Stimulated activated CD8-positive, alpha-beta memory T cell treated with anti-CD3 and anti-CD28 coated beads, Interleukin-15, amount 100 ng/mL, for 48 hours (primary cell): ENCODE measurements at places on chromosomes 5 and 9.

DNA sequence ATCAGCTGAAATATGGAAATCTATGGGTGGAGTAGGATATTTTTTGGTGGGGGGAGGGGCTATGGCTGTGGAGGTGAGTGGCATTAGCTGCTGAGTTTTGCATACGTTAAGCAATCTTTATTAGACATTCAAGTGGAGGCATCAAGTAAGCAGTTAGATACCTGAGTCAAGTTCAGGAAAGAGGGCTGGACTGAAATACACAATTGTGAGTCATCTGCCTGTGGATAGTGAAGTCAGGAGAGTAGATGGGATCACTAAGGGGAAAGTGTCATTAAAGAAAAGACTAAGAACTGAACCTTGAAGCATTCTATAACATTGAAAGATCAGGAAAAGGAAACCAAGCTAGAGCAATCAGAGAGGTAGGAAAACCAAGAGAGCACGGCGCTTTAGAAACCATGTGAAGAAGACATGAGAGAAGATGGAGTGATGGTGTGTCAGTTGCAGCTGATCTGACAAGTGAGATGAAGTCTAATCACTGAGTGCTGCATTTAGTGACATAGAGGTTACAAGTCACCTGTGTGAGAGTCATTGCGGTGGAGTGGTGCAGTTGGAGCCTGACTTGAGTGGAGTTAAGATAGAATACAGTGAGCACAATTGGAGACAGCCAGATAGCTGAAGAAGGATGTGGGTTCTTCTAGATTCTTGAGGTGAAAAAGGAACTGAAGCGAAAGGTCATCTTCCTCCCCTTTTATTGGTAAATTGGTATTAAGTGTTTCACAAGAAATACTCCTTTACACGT is 88.7 kb downstream of the PIP5K1B start:
- DNase-seq, result no peak

DNA sequence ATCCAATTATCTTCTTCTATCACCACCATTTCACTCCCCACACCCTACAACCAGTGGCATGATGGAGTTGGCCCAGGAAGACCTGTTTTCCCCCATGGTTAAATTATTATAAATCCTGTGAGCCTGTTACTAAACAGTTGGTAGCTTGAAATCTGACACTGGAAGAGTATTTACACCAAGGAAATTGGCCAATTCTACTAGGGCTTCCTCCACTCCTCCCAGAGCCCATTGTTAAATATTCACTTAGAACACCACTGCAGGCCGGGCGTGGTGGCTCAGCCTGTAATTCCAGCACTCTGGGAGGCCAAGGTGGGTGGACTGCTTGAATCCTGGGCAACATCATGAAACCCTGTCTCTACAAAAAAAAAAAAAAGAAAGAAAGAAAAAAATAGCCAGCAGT is 32.4 kb upstream of the CKS2 start:
- DNase-seq, result no peak

- DNase-seq, result no peak
These were observed 128.6 kb downstream of the ISOC1 start for GRCh38 chr5:129223178-129223577.

DNA sequence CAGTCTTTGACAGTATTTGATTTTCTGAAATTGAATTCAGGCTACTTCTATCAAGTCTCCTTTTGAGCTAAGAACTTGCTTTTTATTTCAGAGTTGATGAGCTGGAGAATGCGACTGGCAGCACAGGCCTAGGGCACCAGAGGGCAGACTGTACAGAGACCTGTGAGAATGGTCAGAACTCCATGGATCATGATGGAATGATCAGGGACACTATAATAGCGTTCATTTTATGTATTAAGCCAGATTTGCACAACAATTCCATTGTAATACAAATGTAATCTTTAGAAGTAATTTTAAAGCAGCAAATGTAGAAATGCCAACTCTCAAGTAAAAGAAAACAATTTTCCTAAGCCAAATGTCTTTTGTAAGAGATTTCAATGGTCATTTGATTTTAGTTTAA is 902.4 kb downstream of the NR2F1-AS1 start:
- DNase-seq, result no peak

DNA sequence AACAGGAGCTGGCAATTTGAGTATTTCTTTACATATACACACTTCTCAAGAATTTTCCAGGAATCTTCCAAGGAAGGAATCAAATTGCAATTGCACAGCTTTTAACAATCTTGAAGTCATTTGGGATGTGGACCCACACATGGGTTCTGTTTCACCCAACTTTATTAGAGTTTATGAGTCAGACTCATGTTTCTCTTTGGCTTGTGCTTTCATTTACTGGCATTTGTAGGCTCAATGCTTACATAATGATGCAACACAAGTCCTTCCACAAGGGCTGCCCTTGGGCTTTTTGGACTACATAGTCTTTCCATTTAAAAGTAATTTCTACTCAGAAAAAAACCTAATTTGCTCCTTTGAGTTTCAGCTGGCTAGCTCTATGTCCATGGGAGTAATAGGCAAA is 4.6 kb upstream of the CDC37L1 start:
- no peak for DNase-seq

DNA sequence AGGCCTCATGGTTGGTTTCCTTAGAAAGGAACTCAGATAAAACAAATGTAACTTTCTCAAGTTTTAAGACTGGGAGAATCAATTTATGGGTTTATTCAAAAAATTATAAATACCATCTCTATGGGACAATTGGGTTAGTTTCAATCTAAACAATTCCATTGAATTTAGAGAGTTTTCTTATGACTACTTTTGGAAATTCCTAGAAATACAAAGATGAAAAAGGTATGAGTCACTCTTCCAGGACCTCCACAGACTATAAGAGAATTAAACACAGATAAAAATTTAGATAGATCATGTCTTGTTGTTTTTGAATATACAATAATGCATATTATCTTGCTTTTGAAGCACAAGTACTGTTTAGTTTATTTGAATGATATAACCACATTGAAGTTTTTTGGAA is 188.7 kb downstream of the CHSY3 start:
- DNase-seq, result no peak

GRCh38 chr9:9750719-9751118 is 862.1 kb downstream of the PTPRD start:
- no peak for DNase-seq
